ENCODE measurements at places on chromosomes 6 and 20. TPM values are rescaled to one million over a fixed set of nuclear protein-coding genes. Genes with fewer than 3 reads are reported as not detected.

DNA sequence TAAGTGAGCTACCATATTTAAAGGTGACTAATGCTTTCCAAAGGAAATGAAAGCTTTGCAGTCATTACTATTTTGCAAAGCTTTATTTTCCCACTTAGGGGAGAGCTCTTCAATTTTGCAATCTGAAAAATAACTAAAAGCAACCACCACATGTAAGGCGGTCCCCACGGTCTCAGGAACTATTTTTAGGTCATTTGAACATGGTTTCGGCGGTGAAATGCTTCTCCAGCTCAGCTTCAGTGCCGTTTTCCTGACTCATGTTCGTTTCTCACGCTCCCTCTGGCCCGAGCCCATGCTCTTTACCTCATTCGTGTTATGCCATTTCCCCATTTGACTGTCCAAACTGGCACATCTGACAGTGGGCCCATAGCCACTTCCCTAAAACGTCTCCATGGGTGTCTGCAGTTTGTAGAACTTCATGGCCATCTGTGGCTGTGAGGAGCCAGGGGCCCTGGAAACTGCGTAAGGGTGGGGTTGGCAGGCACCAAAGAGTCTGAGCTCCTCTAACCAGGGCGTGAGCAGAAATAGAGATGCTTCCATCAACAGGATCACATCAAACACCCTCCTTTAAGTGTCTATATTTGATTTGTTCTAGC is 46.5 kb downstream of the ADTRP start:
- DNase-seq: no peak
- H3K27me3 ChIP-seq: peaks cover 3% of the 10 kb centered on the region
- no peak overlapping the region for H3K4me3 ChIP-seq
- H3K36me3 ChIP-seq: no peaks in the 10 kb centered on the region

DNA sequence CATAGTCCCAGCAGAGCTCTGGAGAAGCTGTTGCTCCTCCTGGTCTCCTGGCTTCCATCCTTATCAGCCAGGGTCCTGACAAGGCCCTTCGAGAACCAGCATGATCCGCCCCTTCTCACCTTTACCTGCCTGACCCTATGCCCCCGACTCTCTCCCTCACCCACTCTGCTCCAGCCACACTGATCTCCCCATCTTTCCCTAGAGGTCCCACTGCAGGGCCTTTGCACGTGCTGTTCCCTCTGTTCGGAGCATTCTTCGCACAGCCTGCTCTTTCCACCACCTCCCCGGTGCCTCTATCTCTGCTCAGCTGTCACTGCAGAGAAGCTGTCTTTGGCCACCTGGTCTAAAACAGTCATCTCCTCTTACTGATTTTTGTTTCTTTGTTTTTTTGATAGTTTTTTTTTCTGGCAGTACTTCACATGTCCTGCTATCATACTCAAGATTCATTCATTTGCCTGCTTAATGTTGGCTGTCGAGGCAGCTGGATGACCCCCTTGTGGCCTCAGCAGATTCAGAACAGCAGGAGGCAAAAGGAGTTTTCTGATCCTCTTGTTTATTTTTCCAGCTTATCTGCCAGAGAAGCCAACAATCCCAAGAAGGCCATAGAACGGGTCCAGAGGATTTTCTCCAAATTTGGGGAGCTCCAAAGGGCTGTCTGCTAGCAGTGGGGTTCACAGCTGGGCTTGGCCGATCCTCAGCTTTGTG is 1.6 kb upstream of the PTGIS start:
- no peak for DNase-seq
- H3K36me3 ChIP-seq: no peaks in the 10 kb centered on the region
- H3K27ac ChIP-seq: peak overlapping the region; percentile 0
- peaks cover 21% of the 10 kb centered on the region for H3K4me1 ChIP-seq
- H3K4me3 ChIP-seq: peak overlapping the region; percentile 29
- H3K27me3 ChIP-seq: peaks cover 11% of the 10 kb centered on the region

IRF4 gene
- not detected for total RNA-seq

DNA sequence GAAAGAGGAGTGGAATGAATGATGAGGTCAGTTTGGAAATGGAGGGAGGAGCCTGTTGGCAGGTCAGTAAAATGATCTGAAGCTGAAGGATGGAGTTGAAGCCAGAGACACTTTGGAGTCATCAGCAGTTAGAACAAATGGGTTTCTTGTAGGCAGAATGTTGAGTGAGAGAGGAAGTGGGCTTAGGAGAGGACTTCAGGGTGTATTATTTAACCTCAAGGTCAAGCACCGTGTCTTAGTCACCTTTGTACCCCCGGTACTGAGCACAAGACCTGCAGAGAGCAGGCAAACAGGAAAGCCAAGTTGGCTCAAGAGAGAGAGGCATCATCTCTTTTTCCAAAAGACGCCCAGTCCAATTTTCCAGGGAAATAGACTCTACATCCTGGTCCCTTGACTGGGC is 23.3 kb downstream of the C20orf173 start:
- H3K4me1 ChIP-seq: peaks cover 23% of the 10 kb centered on the region
- H3K27ac ChIP-seq: no peak overlapping the region
- peaks cover 11% of the 10 kb centered on the region for H3K27me3 ChIP-seq
- H3K4me3 ChIP-seq: peak overlapping the region; percentile 20

DNA sequence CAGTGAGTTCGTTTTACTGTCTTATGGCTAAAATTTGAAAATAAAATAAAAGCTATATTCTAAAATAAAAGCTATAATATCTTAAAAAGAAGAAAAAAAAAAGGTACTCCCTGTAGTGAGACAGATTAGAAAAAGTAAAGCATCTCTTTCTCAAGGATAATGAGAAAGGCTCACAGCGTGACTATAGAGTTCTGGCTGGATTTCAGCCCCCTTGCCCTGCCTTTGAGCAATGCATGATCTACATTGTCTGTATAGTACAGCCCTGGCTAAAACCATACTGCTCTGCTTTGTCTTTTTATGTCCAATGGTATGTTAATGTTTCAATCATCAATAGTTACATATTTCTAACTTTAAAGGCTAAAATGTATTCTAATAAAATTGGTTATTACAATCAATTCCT is 91.2 kb downstream of the PRSS35 start:
- H3K4me3 ChIP-seq: no peak overlapping the region
- no peak for DNase-seq
- H3K4me1 ChIP-seq: no peaks in the 10 kb centered on the region
- no peaks in the 10 kb centered on the region for H3K27me3 ChIP-seq

DNA sequence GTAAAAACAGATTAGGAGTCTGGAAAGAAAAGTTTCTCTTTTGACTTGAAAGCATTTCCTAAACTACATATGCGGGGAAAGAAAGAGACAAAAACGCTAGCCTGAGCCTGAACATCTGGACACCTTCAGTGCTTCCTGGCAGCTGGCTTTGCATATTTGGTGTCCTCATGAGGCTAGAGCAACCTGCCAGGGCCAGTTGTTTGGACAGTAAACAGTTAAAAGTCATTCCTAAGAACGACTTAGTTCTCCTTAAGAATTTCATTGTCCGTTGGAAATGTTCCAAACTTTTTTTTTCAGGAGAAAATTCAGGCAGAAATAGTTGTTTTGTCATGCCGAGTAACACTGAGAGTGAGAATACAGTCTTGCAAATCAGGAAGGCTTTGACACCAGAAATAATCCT is 199.8 kb downstream of the SMOC2 start:
- peaks cover 2% of the 10 kb centered on the region for H3K27me3 ChIP-seq
- H3K4me1 ChIP-seq: peaks cover 2% of the 10 kb centered on the region
- no peak overlapping the region for H3K4me3 ChIP-seq
- no peaks in the 10 kb centered on the region for H3K36me3 ChIP-seq

- H3K27ac ChIP-seq: no peak overlapping the region
- no peak overlapping the region for H3K4me3 ChIP-seq
- DNase-seq: no peak
- no peaks in the 10 kb centered on the region for H3K4me1 ChIP-seq
- H3K36me3 ChIP-seq: no peaks in the 10 kb centered on the region
These were observed 177.9 kb downstream of the COL9A1 start for GRCh38 chr6:70124882-70125545.

BEND3 gene
- 5.8 TPM for total RNA-seq

GRCh38 chr6:106244931-106245330 is 80.6 kb downstream of the ATG5 start:
- no peak overlapping the region for H3K27ac ChIP-seq
- no peak overlapping the region for H3K4me3 ChIP-seq
- H3K27me3 ChIP-seq: peaks cover 2% of the 10 kb centered on the region
- no peaks in the 10 kb centered on the region for H3K36me3 ChIP-seq
- no peaks in the 10 kb centered on the region for H3K4me1 ChIP-seq

- H3K4me1 ChIP-seq: peaks cover 25% of the 10 kb centered on the region
- DNase-seq: no peak
- H3K27ac ChIP-seq: no peak overlapping the region
- H3K27me3 ChIP-seq: peaks cover 12% of the 10 kb centered on the region
- peak overlapping the region; percentile 99 for H3K4me3 ChIP-seq
These were observed 2.1 kb downstream of the MAP3K7 start for GRCh38 chr6:90584636-90585255.

RAMACL gene
- total RNA-seq: 4.9 TPM

DNA sequence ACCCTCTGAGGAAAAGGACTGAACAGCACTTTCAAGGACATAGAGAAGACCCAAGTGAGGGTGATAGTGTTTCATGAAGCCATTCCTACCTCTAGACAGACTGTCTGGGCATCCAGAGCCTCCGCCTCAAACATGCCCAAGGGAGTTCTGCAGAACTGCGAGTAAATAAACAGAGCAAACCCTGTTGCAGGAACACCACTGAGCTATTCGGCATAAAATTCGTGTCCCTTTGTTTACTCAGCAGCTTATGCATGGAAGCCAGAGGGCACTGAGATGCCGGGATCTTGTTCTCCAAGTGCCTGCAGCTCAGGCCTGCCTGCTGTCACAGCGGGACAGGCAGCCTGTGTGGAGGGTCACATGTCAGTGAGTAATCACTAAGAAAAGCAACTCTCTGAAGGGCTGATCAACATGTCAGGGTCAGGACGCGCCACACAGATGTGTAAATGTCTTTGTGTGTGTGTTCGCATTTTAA is 164.9 kb upstream of the HEY2 start:
- H3K36me3 ChIP-seq: no peaks in the 10 kb centered on the region
- peaks cover 27% of the 10 kb centered on the region for H3K4me1 ChIP-seq
- no peaks in the 10 kb centered on the region for H3K27me3 ChIP-seq

PSMA7 gene
- total RNA-seq: 302 TPM

GHRH gene
- total RNA-seq: not detected

DNA sequence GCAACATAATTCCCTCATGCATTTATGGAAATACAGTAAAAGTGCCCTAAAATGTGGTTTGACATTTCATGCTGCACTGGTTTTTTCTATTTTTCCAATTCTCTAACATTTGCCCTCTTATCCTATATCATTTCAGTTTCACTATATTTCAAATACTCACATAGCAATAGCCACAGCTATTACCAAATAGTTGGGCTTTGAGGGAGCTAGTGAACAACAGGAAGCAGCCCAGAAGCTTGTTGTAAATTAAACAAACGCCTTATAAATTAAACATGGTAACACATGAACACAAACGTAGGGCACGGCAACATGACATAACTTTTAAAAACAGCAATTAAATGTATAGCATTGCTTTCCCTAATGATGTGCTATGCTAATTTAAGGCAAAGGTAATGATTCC is 469.0 kb downstream of the CDC5L start:
- H3K27ac ChIP-seq: no peak overlapping the region
- no peak overlapping the region for H3K4me3 ChIP-seq
- H3K27me3 ChIP-seq: no peaks in the 10 kb centered on the region
- no peak for DNase-seq
- no peaks in the 10 kb centered on the region for H3K36me3 ChIP-seq
- H3K4me1 ChIP-seq: peaks cover 11% of the 10 kb centered on the region

DNA sequence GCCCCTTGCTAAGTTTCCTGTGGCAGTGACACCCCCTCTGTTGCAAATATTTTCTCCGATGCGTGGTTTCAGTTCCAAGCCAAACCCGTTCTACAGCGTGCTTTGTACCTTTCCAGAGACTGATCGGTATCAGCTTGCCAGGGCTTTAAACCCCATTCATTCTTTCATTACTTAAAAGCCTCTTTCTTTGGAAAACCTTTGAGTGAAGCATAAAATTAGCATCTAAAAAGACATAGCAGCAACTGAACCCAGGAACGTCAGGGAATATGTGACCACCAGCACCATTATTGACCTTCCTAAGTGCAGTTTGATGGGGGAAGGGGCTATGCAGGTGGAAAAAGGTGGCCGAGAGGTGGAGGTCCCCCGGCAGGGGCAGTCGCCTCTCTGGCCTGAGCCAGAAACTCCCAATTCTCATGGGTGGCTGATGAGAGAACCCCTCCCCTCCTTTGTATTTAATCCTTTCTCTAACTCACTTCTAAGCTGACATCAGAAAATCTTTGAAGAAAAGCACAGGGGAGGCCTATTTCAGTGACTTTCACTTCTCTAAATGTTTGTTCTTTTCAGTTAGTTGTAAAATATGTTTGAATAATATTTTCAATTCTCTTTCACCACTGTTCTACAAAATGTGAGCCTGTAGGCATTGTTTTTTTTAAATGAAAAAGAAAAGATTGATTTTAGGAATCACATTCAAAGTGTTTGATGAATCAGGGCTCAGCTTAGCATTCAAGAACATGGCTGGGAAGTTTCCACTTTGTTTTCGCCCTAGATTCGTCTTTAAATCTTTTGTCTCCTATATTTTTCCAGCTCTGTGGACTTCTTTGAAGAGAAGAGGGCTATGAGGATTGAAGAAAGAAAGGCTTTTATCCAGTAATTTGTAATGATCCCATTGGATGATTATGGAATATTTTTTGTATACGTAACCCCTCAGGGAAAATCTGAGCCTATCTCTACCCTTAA is 89.2 kb downstream of the RSPH3 start:
- peaks cover 17% of the 10 kb centered on the region for H3K27me3 ChIP-seq
- peaks cover 12% of the 10 kb centered on the region for H3K36me3 ChIP-seq
- peak overlapping the region; percentile 81 for H3K4me3 ChIP-seq

DNA sequence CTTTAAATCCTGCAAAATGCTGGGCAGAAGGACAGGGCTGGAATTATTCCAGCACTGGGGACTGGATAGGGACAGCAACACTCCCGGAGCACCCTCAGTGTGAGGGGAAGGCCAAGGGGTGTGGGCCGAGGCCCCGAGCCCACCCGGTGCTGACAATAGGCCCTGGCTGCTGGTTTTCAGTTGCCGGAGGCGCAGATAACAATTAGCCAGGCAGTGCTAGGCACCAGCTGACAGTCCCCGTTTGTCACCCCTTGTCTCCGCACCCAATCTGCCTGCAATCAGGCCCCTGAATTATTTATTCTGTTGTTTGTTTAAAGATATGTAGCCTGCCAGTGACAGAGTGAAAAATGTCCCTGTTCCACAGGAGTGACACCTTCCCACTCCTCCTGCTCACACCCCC is 120.0 kb downstream of the GRM4 start:
- peaks cover 4% of the 10 kb centered on the region for H3K36me3 ChIP-seq
- no peak overlapping the region for H3K4me3 ChIP-seq
- peaks cover 3% of the 10 kb centered on the region for H3K27me3 ChIP-seq
- H3K4me1 ChIP-seq: no peaks in the 10 kb centered on the region

DNA sequence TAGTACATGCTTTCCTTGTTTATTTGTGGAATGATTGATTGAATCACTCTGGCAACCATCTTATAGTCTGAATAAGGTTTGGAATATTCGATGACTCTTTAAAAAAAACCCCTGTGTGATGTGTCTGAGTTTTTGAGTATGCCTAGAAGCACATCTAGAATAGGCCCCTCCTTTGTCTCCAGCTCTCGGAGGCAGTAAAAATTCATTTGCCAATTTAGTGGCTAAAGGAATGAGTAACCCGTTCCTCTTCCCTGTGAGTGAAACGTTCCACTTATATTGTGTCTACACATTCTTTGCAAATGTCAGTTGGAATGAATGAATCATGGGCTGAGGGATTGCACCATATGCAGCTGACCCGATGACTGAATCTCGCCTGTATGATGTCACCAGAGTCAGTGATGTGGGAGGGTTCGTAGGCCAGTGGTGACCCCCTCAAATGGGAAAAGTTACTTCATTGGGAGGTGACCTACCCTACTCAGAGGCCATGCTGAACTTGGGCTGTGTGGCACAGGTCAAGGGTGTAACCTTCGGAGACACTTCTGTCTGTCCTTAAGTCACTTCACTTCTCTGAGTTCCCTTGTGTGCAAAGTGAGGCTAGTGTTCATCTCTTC is 21.6 kb downstream of the MOCS3 start:
- H3K4me1 ChIP-seq: peaks cover 3% of the 10 kb centered on the region
- H3K36me3 ChIP-seq: peaks cover 2% of the 10 kb centered on the region
- no peak for DNase-seq
- H3K27me3 ChIP-seq: peaks cover 5% of the 10 kb centered on the region

All from endothelial cell (in vitro differentiated cells).